ENCODE measurements at places on chromosomes 5 and 9.

DNA sequence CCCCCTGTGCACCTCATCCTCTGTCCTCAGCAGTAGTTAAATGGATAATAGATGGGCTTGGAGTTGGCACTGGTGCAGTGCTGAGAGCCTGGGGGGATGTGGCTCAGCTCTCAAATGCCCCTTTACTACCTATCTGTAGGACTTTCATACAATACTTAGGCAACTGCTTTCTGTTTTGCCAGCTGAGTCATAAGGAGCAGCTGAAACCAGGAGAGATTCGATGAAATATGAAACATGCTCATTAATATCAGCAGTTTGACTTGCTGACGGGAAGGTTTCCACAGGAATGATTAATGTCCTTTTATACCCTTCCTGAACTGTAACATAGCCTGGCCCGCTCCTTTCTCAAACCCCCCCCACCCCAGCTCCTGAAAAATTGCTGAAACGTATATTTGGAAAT, 142.6 kb downstream of the SAXO1 start:
- DNase-seq: no peak

GRCh38 chr5:123906698-123907295, 394.8 kb downstream of the CSNK1G3 start:
- no peak for DNase-seq

- DNase-seq: no peak
Observed at GRCh38 chr9:135960411-135961276, 529 bp downstream of the UBAC1 start.

DNA sequence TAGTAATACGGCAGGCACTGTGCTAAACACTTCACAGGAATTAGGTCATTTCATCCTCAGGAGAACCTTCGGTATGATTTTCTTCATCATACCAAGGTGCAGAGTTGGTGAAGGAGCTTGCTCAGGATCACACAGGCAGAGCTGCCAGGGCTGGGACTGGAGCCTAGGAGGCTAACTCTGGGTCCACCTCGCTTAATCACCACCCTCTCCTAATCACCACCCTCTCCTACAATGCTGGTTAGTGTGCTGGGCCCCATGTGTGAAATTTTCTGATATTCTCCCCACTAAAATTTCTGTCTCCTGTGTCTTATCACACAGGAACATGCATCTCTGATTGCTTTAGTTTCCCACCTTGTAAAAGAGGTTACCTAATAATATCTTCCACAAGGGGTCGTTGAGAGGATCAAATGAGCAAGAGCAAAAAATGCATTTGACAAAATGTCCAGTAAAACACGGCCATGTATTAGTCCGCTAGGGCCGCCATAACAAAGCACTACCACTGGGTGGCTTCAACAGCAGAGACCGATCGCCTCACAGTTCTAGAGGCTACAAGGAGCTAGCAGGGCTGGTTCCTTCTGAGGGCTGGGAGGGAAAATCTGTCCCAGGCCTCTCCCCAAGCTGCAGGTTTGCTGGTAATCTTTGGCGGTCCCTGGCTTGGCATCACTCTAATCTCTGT, 128.2 kb upstream of the NFIB start:
- no peak for DNase-seq

GRCh38 chr9:87587356-87587745, 89.7 kb downstream of the DAPK1 start:
- DNase-seq: no peak

GRCh38 chr5:4772591-4772990, 367.5 kb upstream of the ADAMTS16 start:
- DNase-seq: no peak

DNA sequence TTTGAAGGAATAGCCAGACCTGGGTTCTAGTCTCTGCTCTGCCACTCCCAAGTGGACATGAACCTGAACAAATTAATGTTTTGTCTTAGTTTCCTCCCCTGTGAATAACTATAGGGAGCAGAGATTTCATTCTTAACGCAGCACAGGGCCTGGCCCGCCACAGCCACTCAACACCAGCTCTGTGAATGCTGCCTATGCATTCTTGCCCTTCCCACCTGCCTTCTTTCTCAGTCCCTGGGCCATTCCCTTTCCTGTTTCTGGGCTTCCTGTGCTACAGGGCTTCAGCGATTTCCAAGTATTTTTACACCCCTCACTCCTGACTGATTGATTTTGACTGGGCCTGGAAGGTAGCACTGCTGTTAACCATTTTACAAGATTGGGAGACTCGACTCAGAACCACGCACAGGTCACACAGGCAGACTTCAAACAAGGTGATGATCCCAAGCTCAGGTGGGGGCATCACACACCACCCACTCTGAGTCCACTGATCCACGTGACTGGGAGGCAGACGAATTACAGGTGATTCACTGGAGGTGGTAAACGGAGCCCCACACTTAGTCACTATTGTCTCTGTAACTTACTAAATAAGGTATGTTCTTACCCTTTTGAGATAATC, 21.4 kb downstream of the PTPN3 start:
- no peak for DNase-seq

DNA sequence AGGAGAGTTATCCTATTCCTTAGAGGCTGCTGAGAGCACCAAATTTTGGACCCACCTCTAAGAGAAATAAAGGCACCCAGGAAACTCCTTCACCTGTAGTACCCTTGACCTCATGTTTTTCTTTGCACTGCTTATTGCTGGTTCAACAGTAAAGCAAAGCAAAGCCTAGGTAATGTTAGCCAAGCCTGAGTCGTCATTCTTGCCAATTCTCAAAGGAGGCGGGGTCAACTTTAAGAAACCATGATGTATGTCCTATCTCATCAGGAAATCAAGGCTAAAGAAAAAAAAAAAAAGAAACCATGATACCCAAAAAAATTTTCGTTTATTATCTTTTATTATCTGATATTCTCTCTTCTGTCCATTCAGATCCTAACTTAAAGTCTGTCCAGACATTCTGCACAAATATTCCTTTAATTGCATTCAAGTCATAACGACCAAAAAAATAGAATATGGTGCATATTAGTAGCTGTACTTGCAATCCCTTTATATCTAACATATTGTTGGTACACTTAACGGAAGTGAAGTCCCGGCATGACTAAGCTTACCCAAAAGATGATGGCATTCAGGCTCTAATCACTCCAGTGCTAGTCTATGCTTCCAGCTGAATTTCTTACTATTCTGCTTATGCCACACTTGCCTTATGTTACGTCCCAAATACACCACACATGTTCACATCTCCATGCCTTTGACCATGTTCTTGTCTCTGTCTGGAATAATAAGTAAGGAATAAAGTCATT, 1.8 kb downstream of the AUH start:
- DNase-seq: no peak

- no peak for DNase-seq
Observed at GRCh38 chr5:179959641-179960040, 51.9 kb upstream of the TBC1D9B start.

GRCh38 chr5:9543311-9543920, 2.5 kb downstream of the SEMA5A start:
- no peak for DNase-seq

DNA sequence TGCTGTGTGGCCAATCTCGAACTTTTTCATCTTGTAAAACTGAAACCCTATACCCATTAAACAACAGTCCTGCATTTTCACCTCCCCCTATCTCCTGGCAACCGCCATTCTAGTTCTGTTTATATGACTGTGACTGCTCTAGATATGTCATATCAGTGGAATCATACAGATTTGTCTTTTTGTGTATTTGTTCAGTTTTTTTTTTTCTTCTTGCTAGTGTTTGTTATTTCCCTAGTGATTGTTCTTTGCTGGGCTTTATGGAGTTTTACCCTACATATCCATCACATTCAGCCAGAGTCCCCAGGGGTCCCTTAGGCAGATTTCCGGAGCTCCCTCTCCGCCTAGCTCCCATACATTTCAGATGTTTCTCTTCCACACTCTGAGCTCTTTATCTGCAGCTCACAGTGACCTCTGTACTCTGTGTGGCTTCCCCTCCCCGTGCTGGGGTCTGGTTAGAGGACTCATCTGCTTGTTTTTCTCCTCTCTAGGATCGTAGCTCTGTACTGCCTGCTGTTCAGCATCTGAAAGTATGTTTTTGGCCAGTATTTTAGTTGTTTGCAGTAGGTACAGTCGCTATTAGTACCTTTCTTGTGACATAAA, 25.1 kb upstream of the CARTPT start:
- no peak for DNase-seq

GRCh38 chr9:18849890-18850677, 182.9 kb downstream of the SAXO1 start:
- no peak for DNase-seq

- no peak for DNase-seq
Observed at GRCh38 chr5:60295423-60295822, 401.9 kb upstream of the PDE4D start.

DNA sequence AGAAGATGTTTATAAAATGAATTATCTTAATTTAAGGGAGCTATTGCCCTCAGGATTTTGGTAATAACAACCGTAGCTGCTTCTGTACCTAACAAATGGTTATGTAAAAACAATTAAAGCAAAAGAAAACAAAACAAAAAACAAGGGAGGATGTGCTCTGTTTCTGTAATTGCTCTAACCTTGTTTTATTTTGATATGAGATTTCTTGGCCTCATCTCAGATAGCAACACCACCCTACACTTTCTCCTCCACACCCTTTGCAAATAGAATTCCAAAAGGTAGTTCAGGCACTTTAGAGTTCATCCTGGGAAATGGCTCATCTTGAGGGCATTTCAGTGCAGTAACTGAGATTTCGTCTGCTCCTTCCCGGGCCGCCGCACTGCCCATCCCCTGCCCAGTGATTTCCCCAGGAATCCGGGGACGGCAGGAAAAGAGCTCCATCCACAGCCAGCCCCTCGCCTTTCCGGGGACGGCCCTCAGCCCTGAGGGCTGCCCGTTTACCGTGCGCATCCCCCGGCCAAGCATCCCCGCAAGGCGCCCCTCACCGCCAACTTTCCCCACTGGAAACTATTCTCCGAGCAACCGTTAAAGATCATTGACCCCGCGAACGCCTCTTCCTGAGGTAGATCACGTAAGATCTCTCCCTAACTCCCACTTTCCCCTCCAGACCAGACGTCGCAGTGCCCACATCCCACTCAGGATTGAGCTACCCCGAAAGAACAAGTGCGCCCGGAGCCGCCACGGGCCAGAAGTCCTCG, 1.2 kb downstream of the FNBP1 start:
- DNase-seq: no peak

Data from NCI-H1436 treated with DMSO at 0.1 percent for 48 hours (cell line).